ENCODE measurements at places on chromosomes 5 and 9. TPM values are rescaled to one million over a fixed set of nuclear protein-coding genes. Genes with fewer than 3 reads are reported as not detected.
A peak's percentile ranks its signal among the peaks of the same experiment; 100 is the strongest.

GRCh38 chr5:150398722-150399523, 13.8 kb downstream of the CD74 start:
- peak; percentile 38 for DNase-seq

DNA sequence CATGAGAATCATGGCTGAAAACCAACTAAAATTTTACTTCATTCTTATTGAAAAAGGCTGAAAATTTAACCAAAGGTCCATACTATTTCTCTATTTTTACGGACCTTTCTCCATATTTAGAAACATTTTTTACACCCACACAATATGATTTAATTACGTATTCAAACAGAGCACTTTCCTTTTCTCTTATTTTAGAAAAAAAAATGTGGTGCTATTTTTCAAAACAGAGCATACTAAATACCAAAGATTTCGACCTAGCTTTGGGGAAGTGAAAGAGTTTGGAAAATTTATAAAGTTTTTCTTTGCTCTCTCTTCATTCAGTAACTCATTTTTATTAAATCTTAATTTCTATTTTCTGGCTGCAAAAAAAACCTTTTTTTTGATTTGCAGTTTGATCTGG, 38.1 kb downstream of the RNF145 start:
- no peak for DNase-seq

GRCh38 chr9:117403848-117404247, 11.0 kb downstream of the ASTN2 start:
- DNase-seq: no peak

Gene FOXD1
- 6.7 TPM for polyA plus RNA-seq

- DNase-seq: no peak
These were observed 379.5 kb upstream of the EDIL3 start for GRCh38 chr5:84764227-84764626.

- no peak for DNase-seq
These were observed 109.3 kb upstream of the APC start for GRCh38 chr5:112628214-112628980.

- peak; percentile 73 for DNase-seq
These were observed 1809.9 kb upstream of the ACO1 start for GRCh38 chr9:30574355-30575151.

- no peak for DNase-seq
These were observed 79.0 kb downstream of the SPRY4 start for GRCh38 chr5:142245786-142246185.

GRCh38 chr5:126499853-126500342, 76.7 kb downstream of the GRAMD2B start:
- DNase-seq: no peak

GRCh38 chr5:90142541-90142940, 267.0 kb downstream of the CETN3 start:
- no peak for DNase-seq

- peak; percentile 68 for DNase-seq
These were observed 3.7 kb upstream of the STXBP1 start for GRCh38 chr9:127608104-127608966.

Gene IL6ST
- 72.4 TPM for polyA plus RNA-seq

All from aorta (tissue), 5 donors.